ENCODE measurements at places on chromosomes 7 and 10.

DNA sequence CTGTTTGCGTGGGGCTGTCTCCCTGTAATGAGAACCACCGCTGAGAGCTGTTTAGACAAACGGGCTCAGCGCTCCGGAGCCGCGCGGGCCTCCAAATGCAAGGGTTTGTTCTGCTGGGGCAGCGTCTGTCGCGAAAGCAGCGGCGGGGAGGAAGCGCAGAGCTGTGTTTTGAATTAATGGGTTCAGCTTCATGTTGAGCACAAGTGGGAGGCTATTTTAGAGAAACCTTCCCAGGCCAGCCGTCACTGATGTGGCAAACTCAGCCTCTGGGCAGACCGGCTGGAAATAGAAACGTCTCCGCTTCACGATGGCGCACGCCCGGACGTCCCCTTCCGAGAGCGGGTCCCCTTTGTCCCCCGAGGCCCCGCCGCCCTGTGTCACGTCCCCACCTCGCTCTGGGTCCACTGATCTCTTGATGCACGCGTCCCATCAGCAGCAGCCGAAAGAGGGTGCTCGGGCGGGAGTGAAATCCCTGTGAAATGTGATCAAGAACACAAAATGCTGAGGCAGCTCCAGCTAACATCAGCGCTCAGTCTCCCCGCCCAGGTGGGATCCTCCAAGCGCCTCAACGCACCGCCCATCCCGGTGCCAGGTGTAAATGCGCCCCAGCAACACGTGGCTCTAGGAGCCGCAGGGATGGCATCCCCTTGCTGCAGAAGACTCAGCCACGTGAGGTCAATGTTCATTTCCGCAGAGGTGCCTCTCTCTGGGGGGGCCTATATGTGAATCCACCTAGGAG lies 44.9 kb downstream of the BAMBI start:
- DNase-seq = no peak

GRCh38 chr10:30384701-30385201 lies 35.7 kb upstream of the MTPAP start:
- DNase-seq = peak; percentile 26

DNA sequence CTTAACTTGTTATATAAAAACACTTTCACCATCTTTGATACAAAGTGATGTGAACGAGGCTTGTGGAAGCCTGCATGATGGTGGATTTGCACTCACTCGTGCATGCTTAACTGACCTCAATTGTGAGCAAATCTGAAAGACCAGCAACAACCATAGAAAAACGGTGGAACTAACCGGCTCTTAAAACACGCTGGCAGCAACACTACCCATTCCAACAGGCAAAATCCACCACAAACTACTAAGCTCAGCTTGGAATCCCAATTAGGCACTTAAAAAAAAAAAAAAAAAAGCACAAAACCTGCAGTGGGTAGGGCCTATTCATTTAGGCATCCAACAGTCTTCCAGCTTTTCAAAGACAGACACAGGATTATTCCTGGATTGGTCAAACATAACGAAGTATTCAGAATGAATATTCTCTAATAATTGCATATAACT lies 1.8 kb downstream of the GDI2 start:
- DNase-seq = peak; percentile 65

- no peak for DNase-seq
Measured at GRCh38 chr10:59617996-59618395, 91.7 kb downstream of the SLC16A9 start.

DNA sequence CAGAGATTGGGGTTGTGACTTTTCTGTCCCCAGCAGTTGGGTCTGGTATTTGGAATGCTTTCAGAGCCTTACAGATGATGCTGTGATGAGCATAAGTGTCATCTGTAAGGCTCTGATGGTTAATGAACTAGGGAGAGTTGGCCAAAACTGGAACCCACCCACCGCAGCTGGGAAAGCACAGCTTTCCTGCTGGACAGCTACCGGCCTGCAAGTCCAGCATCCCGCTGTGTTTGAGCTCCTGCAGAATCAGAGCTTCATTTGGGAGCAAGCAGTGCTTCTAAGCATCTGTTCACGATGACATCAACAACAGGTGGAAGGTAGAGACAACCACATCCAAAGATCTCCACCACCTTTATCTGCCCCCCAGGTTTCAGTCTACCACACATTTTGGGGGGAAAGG lies 11.7 kb downstream of the UCN3 start:
- DNase-seq = no peak

- no peak for DNase-seq
Measured at GRCh38 chr7:50321487-50322067, 17.1 kb downstream of the IKZF1 start.

DNA sequence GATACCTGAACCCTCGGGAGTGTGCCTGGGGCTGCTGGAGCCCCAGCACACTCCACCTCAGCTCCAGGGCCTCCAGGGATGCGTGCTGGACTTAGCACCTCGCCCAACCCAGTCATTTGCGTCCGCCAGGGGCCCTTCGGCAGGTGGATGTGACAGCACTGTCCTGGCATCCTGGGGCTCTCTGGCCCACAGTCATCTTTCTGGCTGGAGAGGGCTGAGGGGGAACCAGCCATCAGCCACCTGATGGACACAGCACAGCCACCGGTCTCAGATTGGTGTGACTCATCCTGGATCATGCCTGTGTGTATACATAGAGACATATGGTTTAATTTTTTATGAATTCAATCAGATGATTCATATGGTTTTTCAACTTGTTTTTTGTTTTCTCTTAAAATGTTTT lies 11.1 kb downstream of the ZNF775 start:
- DNase-seq = no peak

DNA sequence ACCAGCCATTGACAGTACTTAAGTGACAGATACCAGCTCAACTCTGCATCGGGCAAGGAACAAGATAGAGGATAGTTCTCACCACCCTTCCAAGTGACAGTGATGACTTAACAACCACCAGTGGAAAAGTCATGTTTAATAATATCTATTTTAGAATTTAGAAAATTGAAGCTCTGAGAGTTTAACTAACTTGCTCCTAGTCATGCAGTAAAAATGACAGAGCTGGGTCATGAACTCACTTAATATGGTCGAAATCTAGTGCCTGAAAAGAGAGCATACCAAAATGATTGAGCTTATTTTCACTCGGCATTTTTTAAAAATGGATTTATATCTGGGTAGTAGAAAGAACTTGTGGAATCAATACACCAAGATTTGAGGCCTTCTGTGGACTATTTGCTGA lies 367.8 kb upstream of the IGFBP3 start:
- no peak for DNase-seq

- no peak for DNase-seq
Measured at GRCh38 chr7:14739841-14740185, 162.7 kb downstream of the DGKB start.

GRCh38 chr7:26958834-26959233 lies 94.4 kb upstream of the SKAP2 start:
- no peak for DNase-seq

DNA sequence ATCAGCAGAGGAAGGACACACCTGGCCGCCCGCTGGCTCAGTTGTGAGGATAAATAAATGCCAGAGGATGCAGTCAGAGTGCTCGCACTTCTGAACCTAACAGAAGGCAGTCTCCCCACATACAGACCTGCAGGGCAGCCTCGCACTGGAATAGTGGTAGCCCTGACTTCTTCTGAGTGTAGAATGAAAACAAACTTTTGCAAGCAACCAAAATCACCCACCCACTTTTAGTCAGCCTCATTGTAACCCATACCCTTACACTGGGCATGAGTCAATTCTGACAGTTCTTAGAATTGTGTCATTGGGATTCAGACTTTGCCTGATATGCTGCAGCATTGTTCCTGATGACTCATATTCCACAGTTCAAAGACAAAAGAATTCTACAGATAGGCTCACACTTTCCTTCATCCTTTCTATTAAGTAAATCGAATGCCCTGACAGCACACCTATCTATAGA lies 167.0 kb upstream of the CDK1 start:
- peak; percentile 79 for DNase-seq

- DNase-seq = peak; percentile 71
Measured at GRCh38 chr10:50540069-50540825, 83.5 kb downstream of the SGMS1 start.

GRCh38 chr7:141944811-141945210 lies 2.0 kb downstream of the CLEC5A start:
- no peak for DNase-seq

- no peak for DNase-seq
Measured at GRCh38 chr7:122643250-122643649, 55.7 kb downstream of the RNF133 start.

- DNase-seq = no peak
Measured at GRCh38 chr7:7385421-7385820, 150.3 kb downstream of the COL28A1 start.

All from activated CD4-positive, alpha-beta T cell treated with anti-CD3 and anti-CD28 coated beads, Interleukin-2, Interleukin-6, amounts not matched to agents 100 ng/mL and 50 ng/mL, durations not matched to agents 16 hours and 8 hours (primary cell).